Stimulated activated CD4-positive, alpha-beta T cell treated with anti-CD3 and anti-CD28 coated beads, Interleukin-1b, Interleukin-23, amount 100 ng/mL, for 1 hour (primary cell): ENCODE measurements at places on chromosomes 12 and 14.

DNA sequence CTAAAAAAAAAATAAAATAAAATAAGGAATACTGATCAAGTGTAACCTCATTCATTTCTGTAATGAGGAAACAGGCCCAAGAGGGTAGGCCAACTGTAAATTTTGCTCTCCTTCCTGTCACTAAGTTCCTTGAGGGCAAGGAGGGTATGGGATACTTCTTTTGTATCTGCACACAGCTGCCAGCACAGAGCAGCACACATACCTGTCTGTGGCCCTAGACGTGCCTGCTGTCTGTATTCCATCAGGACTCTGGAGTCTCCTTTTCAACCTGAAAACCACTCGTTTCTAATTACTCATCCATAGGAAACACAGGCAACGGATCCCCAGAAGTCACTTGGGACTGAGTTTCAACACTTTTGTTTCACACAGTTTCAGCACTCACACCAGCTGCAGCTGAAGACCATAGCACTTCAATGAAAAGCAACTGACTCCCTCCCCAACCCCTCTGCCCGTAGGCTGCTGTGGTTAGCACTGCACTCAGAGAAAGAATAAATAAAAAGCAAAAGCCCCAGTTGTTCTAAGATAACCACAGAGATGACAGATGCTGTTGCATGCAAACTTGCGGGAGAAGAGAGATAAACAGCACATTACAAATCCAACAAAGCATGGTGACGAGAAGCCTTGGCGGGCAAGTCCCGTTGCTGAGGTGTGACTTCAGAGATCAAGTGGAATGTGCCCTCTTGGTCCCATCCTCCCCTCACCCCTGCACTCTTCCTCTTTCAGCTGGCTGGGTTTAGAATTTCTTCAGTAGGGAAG, 24.9 kb downstream of the CRACR2A start:
- no peak for DNase-seq

DNA sequence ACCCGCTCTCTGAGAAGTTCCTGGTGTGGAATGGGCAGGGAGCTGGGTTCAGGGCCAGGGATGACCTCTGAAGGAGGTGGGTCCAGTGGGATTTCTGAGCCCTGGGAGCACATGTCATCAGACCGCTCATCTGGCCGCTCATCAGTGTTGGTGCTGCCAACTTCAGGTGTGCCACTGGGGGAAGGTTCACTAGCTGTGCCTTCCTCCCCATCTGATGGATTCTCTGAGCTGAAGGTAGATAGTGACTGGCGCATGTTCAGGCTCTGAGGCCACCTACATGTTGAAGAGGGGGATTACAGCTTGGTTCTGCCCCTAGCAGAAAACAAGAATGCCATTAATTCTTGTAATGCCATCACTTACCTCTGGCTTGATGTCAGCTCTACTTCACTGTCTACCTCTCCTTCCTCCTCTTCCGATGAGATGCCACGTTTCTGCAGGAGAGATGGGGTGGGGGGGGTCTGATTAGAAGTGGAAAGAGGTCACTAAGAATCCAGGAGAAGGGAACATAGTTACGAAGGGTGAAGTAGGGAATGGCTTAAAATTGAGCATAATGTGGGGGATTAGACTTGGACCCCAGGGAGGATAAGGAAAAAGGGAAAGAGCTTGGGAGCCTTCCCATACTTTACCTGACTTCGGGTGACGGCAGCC, 17.2 kb downstream of the MAP3K12 start:
- DNase-seq = no peak

- no peak for DNase-seq
Observed at GRCh38 chr12:121653999-121654398, 15.5 kb downstream of the MORN3 start.

- no peak for DNase-seq
Observed at GRCh38 chr12:49809381-49809905, 18.8 kb downstream of the NCKAP5L start.

- no peak for DNase-seq
Observed at GRCh38 chr12:61610143-61610542, 650.1 kb upstream of the USP15 start.

DNA sequence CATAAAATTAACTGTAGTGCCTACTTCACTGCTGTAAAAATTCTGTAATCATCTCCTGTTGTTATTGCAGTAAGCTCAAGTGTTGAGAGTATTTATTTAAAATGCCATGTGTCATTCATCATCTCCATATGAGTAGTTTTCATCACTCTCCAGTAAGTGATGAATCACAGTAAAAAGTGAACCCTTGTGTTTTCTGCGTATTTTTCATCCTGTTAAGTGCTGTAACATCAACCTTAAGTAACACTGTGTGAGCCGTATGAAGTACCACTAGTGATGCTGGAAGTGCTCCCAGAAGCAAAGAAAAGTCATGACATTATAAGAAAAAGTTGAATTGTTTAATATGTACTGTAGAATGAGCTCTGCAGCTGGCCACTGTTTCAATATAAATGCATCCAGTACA, 55.4 kb downstream of the SLCO1B3 start:
- DNase-seq = no peak

DNA sequence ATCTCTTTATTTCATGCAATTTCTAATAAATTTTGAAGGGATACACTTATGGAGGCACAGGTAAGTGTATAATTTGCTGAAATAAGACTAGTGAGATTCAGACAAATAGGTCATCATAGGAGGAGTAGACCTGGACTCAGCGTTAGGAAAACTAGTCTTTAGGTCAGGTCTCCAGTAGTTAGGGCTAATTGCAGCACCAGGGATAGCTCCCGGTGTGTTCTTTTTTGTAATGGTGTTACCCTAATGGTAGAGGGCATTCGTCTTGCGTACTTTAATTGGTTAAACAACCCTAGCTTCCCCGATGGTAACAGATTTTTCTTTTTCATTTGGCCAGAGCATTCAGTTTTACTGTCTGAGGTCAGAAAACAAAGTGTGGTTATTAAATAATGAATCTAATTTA, 64.9 kb downstream of the ARID2 start:
- no peak for DNase-seq

DNA sequence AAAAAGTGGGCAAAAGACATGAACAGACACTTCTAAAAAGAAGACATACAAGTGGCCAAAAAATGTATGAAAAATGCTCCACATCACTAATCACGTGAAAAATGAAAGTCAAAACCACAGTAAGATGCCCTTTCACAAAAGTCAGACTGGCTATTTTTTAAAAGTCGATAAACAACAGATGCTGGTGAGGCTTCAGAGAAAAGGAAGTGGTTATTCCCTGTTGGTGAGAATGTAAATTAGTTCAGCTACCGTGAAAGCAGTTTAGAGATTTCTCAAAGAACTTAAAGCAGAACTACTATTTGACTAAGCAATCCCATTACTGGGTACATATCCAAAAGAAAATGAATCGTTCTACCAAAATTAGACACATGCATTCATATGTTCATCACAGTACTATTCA, 237.0 kb downstream of the KIF21A start:
- no peak for DNase-seq

- no peak for DNase-seq
Observed at GRCh38 chr12:2477009-2477766, 317.6 kb upstream of the FKBP4 start.

DNA sequence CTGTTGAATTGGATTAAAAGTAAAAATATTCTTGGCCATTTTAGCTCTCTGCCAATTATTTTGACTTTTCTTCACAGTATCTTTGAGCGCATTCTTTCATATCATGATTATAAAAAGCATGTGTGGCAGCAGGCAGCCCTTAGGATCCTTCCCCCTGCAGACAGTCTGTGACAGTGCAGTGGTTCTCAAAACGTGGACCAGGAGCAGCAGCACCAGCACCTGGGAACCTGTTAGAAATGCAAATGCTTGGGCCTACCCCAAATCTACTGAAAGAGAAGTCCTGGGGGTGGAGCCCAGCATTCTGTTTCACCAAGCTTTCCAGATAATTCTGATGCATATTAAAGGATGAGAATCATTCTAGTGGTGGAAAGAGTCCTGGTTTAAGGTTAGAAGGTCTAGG, 155.6 kb downstream of the MON2 start:
- DNase-seq = no peak

- no peak for DNase-seq
Observed at GRCh38 chr12:117885211-117885610, 83.6 kb downstream of the KSR2 start.

GRCh38 chr14:59015482-59015881, 173.0 kb upstream of the DAAM1 start:
- no peak for DNase-seq

- DNase-seq = no peak
Observed at GRCh38 chr12:46907791-46908190, 82.0 kb upstream of the SLC38A4 start.

DNA sequence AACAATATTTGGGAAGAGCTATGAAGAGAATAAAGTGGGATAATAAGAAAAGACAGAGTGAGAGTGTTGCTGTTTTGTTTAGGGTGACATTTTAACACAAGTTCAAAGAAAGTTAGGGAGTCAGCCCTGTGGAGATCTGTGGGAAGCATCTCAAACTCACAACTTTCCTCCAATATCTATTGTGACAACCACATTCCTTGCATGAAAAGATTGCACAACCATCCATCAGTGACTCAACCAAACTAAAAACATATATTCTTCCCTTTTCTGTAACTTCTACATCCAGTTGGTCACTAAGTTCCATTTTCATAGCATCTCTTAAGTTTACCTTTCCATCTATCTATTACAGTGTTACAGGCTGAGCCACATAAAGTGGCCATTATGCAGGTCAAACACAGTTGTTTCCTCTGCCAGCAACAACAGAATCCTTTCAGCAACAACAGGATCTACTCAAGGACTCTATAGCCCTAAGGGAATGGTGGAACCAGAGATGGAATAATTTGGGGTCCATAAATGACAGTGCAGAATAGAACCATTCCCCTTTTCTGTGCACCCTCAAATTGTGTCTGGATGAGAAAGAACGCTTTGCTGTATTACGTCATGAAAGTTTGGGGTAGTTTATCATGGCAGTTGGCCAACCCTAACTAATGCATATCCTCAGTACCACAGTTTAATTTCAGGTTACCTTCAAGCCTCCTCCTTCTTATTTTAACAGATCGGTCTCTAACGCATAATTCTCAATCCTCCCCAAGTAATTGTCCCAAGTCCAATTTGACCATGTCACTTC, 118.8 kb downstream of the ST8SIA1 start:
- no peak for DNase-seq

DNA sequence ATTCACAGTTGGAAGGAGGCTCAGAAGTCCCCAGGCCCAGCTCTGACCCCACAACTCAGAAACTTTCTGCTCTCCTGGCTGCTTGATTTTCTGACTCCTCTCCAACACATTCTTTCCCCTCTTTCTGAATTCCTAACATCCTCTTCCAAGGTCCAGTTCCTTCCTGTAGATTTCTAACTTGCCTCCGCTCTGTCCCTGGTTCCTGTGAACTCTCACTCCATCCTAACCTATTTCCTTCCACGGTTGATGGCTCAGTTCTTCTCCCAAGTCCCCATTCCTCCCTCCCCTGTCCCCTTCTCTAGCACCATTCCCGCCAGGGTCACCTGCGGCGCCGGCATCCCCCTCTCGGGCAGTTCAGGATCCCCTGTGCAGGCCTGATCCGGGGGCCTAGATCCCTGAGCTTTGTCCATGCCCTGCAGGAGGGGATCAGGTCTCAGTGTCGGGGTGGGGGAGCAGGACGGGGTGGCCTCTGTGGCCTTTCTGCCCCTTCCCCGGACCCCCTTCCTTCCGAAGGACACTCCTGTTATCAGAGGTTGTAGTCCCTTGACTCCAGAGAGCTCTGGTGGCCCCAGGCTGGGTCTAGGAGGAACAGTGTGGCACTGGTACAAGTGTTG, 6.0 kb upstream of the SLC22A17 start:
- DNase-seq = no peak

GRCh38 chr12:64194333-64195149, 27.6 kb downstream of the KICS2 start:
- no peak for DNase-seq
